ENCODE measurements at places on chromosomes 6 and 20.

- no peak for DNase-seq
Measured at GRCh38 chr6:154070657-154071056, 31.6 kb downstream of the OPRM1 start.

- DNase-seq = no peak
Measured at GRCh38 chr20:35111141-35111888, 18.7 kb upstream of the TRPC4AP start.

DNA sequence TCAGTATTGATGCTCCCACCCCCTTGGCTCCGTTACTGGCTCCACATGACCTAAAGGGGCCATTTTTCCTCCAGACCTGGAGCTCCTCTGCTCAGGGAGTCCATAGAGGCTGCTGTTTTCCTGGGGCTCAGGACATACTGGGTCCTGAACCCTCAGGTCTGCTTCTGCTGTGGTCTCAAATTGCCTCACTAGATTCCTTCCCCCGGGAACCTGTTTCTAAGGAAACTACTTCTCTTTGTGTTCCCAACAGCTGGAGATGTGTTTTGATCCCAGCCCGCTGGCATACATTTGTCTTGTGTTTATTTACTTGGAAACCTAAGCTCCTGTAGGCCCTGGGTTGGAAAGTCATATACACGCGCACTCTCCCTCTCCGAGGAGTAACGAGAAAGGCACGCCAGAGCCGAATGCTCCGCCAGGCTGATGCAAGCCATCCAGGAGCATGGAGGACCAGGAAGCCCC lies 222.8 kb downstream of the UST start:
- no peak for DNase-seq

DNA sequence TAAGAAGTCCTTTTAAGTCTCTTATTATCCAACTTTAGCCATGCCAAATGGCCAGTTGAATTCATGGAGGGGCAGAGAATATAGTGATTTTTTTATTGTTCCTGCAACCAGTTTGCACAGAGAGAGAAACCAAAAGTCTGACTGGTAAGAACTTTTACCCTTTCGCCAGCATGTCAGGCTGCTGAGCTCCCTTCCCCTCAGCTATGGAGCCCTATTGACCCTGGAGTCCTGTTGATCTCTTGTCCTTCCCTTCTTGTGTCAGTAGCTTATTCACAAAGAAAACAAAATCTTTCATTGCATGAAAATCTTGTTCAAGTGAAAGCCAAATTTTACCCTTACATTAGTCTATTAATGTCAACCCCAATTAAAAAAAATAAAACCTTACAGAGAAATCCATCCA lies 1.5 kb upstream of the SLC22A1 start:
- no peak for DNase-seq

- no peak for DNase-seq
Measured at GRCh38 chr6:54698974-54699373, 147.6 kb upstream of the FAM83B start.

GRCh38 chr6:155026706-155027045 lies 31.6 kb downstream of the TIAM2 start:
- no peak for DNase-seq

- no peak for DNase-seq
Measured at GRCh38 chr6:154206141-154206540, 150.5 kb downstream of the IPCEF1 start.

DNA sequence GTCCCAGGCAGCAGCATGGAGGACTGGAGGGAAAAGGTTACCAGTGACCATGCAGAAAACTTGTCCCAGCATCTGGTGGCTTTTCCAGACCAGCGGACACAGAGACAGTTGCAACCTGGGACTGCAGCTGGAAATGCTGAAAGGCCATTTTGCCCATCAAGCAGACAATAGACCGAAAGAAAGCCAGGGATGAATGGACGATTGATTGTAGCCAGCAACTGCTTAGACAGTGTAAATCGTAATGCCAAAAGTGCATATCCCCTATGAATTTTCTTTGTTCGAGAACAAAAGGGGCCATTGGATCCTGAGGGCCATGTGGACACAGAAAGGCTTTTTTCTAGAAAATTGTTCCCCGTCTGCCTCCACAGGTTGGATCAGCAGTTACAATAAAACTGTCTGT lies 115.7 kb downstream of the MBOAT1 start:
- DNase-seq = no peak

- no peak for DNase-seq
Measured at GRCh38 chr6:47083586-47084047, 41.5 kb upstream of the ADGRF1 start.

DNA sequence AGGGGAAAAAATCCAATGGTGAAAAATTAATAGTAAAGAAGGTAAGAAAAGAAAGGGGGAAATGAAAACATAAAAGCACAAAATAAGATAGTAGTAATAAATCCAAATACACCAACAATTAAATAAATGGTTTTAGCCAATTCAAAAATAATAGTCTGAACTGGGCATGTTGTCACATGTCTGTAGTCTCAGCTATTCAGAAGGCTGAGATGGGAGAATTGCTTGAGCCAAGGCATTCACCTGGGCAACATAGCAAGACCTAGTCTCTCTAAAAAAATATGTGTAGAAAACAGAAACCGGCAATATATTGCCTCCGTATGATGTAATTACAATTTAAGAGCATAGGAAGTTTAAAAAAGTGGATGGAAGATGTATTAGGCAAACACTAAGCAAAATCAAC lies 311.3 kb upstream of the FERMT1 start:
- no peak for DNase-seq

- DNase-seq = no peak
Measured at GRCh38 chr20:35710039-35710438, 10.8 kb downstream of the ROMO1 start.

DNA sequence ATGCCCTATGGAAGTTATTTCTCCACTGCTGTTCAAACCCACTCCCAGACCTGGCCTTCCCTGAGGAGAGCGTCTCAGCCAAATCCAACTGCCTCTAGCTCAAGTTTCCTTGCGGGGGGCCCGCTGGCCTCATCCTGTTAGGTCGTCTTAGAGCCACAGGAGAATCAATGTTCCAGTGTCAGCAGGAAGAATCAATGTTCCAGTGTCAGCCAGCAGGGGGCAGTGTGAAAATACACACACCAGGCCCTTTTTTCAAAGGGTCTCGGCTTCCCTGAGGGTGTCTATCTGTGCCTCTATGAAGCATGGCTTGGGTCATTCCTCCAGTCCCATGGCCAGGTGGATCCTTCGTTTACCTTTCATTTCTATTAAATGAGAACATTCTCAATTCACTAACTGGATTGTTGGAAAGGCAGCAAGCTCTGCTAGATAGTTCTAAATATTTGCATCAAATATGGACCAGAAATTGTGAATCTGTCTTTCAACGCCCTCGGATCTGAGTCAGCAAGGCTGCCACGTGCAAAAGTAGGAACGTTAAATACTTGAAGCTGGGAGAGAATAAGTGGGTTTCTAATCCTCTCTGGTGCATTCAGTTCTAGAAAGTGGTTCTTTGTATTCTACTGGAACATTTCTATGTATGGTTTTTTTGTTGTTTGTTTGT lies 19.2 kb downstream of the PRND start:
- DNase-seq = peak; percentile 48

Measured in stimulated activated CD8-positive, alpha-beta memory T cell treated with anti-CD3 and anti-CD28 coated beads, Interleukin-2, amount 100 ng/mL, for 1 hour (primary cell).